Progenitor cell of endocrine pancreas (in vitro differentiated cells): ENCODE measurements at places on chromosomes 5 and 9. TPM values are rescaled to one million over a fixed set of nuclear protein-coding genes. Genes with fewer than 3 reads are reported as not detected.

SPAAR gene
- total RNA-seq, result not detected in 2 replicates

MORN5 gene
- total RNA-seq, result 0.57 and 1.9 TPM in 2 replicates

KIF4B gene
- not detected in 2 replicates for total RNA-seq

EPB41L4B gene
- 7.7 and 7.8 TPM in 2 replicates for total RNA-seq

NSMF gene
- 57.4 and 59.8 TPM in 2 replicates for total RNA-seq

C5orf58 gene
- total RNA-seq, result not detected in 2 replicates

DNA sequence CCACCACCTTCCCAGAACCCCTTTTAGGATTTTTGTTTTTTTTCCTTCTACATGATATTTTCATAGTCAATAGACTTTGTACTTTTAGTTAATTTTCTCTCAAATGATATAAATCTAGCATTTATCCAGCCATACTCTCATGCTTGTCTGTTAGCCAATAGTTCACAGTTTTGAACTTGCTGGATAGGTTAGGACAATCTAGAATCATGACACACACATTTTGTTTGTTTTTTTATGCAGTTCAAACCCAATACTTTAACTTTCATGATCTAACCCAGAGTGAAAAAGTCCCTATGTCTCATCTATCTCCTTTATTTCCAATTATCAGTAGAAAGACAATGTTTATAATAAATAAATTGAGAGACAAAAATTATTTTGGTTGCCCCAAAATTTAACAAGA lies 509.7 kb upstream of the DMAC1 start:
- DNase-seq, result no peak

- DNase-seq, result no peak
Observed at GRCh38 chr5:71734141-71734540, 15.1 kb downstream of the CARTPT start.

GRCh38 chr5:90569084-90569483 lies 10.5 kb downstream of the ADGRV1 start:
- DNase-seq, result no peak

GRCh38 chr5:149117970-149118369 lies 23.3 kb upstream of the ABLIM3 start:
- DNase-seq, result no peak

DNA sequence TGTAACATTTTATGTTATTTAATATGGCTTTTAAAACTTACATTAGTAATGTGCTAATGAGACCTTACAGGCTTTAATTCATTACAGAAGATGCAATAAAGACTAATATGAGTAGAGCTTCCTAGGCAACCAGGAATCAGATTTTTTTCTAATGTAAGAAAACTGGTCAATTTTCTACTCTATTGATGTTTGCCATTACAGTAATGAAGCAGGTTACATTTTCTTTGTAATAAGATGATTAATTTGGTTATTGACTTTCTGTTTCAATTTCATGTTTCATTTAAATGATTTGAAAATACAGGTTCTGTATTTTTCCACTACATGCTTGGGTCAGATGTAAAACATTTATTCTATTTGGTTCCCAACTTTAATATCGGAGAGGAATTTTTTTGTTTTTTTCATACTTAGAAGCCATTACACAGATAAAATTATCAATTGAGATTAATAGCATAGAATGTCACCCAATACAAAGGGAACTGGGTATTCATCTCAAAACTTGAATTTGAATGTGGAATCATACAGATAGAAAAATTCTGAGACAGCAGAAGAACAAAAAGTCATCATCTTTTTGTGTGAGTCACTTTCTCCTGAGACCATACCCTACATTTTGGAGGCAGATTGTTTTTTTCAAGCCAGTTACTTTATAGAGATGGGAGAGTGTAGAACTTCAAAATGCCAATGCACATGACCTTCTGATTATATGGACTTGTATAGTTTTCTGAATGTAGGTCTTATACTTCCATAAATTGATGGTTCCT lies 133.6 kb upstream of the HMHB1 start:
- DNase-seq, result no peak

GRCh38 chr5:111596705-111597104 lies 84.4 kb upstream of the STARD4 start:
- no peak for DNase-seq

DNA sequence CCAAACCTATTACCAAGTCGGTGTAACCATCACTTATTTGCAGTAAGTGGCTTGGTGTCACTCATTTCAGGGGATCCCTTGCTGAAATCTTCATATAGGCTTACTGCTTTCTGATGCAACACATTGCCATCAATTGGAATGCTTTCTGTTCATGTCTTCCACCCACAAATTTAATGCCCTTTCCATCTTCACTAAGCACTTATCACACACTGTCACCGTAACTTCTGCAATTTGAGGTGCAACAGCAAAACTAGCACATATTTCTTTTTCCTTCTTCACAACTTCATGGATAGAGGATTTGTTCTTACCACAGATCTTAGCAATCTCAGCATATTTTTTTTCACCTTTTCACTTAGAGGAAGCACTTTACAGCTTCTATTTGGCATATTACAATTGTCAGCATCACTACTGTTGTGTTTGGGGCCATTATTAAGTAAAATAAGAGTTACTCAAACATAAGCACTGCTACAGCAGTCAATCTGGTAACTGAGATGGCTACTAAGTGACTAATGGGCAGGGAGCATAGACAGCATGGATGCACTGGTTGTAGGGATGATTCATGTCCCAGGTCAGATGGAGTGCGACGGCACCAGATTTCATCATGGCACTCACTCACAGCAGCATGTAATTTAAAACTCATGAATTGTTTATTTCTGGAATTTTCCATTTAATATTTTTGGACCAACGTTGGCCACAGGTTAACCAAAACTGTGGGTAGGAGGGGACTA lies 70.1 kb downstream of the PIP5K1B start:
- DNase-seq, result no peak

DNA sequence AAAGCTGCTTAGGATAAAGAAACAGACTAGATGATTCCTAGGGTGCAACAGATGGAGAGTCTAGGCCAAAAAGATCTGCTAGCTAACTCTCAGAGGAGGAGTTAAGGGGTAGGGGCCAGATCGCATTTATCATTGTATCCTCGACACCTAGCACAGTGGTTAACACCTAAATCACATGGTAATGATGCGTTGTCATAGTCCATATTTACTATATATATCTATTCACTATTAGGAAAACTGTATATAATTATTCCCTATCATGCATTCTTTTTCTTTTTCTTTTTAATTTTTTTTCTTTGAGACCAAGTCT lies 92.8 kb upstream of the SLC44A1 start:
- DNase-seq, result no peak

- no peak for DNase-seq
Observed at GRCh38 chr9:130745210-130745800, 51.7 kb downstream of the EXOSC2 start.
